Coronary artery (tissue), 2 donors: ENCODE measurements at places on chromosomes 16 and 17.

DNA sequence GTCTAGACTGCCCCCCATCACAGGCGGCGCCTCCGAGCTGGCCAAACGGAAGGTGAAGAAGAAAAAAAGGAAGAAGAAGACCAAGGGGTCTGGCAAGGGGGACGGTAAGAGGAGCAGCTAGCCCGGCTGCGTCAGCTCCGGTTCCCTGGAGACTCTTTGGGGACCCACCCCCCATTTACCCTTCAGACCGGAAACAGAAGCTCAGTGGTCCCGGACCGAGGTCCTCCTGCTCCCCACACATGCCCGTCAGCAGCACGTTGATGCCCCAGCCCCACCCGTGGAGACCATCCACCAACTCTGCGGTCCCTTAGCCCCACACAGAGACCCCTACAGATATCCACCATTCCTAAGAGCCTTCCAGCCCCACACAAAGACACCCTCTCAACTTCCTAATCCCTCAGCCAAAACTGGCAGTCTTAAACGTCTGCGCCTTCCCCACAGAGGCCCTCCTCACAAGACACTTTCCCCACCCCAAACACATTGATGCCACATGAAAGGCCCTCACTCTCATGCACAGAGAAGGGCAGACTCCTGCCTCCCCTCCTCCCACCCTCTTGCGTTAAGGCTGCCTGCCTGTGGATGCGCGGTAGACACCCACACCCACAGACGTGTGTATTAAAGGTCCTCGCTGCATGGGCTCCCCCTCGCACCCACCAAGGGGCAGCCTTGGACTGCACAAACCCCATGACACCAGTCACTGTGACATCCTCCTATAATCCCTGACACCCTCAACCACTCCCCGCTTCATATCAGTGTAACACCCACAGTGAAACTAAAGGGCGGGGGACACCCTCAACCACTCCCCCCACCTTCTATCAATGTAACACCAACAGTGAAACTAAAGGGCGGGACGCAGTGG is 58.2 kb upstream of the RPH3AL start:
- DNase-seq, result no peak

DNA sequence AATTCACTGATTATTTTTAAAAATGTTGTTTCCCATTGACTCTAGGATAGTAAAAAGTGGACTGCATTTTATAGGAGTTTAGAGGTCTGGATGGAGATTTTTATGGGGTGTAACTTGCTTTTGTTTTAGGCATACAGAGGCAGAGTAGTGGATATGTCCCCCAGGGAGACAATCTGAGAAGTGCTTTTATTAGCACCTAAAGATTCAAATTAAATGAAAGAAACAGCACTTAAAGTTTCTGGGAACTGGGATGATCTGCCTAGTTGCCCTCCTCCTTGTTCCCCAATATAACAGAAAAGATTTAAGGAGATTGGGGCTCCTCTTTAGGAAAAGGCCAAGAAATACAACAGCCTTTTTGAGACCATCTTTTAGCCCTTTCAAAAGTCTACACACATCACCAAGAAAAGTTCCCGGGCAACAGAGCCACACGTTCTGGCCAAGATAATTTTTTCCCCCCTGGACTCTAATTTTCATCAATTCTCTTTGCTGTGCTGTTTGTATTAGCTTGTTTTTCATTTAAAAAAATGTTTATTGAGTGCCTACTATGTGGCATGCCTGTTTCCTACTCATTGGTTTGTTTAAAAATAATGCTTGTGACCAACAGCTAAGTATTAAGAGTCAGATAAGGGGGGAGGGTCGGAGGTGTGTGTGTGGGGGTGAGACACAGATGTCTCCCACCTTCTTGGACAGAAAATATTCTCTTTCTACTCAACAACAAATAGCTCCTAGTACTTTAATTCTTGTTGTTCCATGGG is 2.5 kb upstream of the IGF2BP1 start:
- DNase-seq, result peak; percentile 9

DNA sequence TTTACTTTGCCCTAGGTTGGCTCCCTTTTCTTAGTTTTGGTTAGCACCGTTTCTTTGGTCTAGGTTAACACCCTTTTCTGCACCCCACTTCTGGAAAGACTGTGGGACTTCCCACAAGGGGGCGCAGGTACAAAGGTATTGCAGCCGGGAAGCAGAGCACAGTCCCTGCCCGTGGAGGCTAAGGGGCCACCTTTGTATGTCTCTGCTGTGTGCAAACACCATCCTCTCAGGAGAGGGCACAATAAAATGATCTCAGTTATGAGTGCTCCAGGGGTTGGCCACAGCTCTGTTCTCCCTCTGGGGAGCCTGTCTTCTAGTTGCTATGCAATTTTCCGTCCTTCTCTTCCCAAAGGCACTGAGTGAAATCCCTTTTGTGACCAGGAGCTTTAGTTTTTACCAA is 28.4 kb upstream of the TMC5 start:
- DNase-seq, result no peak

DNA sequence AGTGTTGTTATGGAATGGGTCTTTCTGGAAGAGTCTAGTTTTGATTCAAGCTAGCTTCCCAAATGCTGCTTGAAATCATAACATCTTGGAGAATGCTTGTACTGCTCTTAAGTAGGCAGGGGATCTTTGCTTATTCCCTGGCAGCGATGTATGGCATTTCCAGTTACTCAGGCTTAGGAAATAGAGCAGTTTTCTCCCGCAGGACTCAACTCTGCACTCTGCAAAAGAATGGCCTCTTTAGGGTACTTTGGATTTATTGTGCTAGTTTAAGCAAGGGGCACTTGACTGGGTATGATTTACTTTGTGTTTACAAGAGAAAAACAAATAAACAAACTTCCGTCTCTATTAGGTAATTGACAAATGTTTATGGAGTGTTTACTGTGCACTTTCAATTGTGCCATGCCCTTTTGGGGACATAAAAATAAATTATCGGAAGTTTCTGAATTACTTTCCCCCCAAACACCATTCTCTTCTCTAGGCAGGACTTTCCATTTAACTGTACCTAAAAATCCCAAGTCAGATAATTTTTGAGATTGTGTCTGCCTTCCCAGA is 164.0 kb downstream of the MAP2K6 start:
- no peak for DNase-seq

GRCh38 chr17:9666461-9667050 is 21.2 kb downstream of the USP43 start:
- DNase-seq, result no peak

GRCh38 chr17:51706093-51706492 is 445.7 kb downstream of the UTP18 start:
- no peak for DNase-seq

GRCh38 chr17:31249835-31250141 is 47.3 kb downstream of the OMG start:
- DNase-seq, result no peak

DNA sequence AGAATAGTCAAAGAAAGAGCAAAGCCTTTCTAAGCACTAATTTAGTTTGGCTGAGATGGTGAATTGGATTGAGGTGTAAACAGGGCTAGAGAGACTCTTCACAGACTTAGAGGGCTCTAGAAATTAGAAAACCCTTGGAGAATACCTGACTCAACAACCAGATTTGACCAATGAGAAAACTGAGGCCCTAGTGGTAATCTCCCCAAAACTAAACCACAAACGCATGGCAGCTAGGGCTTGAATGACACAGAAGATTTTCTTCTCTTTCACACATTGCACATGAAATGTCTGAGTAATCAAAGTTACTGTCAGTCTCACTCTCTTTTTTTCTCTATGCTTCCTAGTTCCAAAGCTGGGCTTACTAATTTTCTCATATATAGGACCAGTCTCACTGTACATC is 314.5 kb upstream of the KCNJ16 start:
- DNase-seq, result no peak

- DNase-seq, result no peak
Observed at GRCh38 chr17:77848257-77848656, 110.2 kb upstream of the TNRC6C start.

DNA sequence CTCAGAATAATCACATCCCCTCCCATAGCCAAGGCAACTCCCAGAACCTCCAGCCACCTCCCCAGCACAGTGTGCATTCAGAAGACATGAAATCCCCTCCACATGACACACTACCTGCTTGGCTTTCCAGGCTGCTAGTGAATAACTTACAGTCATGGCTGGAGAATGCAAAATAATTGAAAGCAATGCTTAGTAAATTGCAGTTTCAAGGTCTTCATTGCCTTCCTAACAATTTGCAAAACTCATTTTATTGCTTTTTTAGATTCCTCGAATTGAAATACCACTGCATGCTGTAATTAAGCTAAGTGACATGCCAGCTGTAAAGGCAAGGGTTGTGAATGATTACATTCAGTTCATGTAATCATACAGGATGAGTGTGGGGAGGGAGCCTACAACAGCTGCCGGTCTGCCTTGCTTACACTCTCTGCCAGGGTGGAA is 29.0 kb upstream of the HOXB13 start:
- DNase-seq, result no peak

DNA sequence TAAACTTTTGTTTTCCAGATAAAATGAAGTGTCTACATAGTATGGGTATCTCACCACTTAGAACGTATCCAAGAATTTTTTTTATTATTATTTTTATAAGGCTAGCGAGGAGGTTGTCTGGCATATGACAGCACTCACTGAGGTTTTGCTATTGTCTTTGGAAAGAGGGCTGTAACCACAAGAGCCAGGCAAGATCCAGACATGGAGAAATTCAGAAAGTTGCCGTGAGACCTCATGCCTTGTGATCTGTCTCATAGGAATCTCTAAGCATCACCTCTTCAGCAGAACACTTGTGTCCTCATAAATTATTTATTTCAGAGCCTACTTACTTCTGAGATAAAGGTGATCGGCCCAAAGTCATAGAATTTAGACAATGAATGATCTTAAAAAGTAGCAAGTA is 410.8 kb downstream of the CDH11 start:
- no peak for DNase-seq
